CD4-positive, alpha-beta memory T cell (primary cell): ENCODE measurements at places on chromosomes 16 and 17. TPM values are rescaled to one million over a fixed set of nuclear protein-coding genes. Genes with fewer than 3 reads are reported as not detected.
A peak's percentile ranks its signal among the peaks of the same experiment; 100 is the strongest.

- no peak for DNase-seq
Observed at GRCh38 chr17:76948301-76948700, 80.1 kb downstream of the MGAT5B start.

Gene ABCA10
- polyA plus RNA-seq, result not detected

DNA sequence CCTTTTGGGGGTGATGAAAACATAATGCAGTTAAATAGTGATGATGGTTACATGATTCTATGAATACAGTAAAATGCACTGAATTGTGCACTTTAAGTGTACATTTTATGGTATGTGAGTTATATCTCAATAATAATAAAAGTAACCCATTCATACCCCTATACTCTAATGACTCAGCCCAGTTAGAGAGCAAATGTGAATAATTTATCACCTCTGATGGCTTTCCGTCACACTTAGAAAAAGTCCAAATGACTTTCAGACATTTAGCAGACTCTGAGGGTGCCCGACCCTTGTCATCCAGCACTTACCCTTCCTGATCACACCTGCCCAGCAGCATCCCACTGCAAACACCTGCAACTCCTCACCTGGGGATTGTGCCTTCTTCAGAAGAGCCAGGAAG lies 148.1 kb upstream of the MAF start:
- DNase-seq, result no peak

GRCh38 chr17:76085731-76086366 lies 6.9 kb downstream of the ZACN start:
- DNase-seq, result no peak

DNA sequence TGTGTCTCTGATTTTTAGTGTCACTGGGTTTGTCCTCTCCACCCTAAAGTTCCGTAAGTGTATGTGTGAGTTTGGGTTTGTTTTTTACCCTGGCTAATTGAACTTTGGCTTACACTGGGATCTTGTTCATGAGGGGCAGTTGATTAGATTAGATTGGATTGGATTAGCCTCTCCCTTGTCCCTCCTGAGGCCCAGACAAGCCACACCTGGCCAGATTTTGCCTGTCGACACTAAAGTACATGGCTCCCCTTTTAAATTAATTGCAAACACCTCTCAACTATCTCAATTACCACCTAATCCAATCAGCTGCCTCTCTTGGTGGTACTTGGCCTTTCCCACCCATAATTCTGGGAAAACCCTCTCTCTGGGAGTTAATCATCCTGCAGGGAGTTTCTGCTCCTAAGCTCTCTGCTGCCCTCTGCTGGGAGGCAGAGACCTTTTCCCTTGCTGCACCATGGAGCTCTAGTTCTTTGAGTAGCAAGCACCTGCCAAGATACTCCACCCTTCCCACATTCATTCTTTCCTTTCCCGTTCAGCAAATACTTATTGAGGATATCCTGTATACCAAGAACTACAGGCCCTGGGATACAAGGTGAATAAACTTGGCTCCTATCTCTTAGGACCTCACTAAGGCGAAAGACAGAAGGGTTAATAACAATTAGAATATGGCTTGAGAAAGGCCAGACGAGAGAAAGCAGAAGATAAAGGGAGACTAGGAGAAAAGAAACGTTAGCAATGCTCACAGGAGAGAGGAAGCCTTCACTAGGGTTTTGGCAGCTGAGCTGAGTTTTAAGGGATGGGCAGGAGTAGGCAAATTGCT lies 60.0 kb upstream of the MPHOSPH6 start:
- peak; percentile 53 for DNase-seq
